ENCODE measurements at places on chromosomes 2 and 18.

DNA sequence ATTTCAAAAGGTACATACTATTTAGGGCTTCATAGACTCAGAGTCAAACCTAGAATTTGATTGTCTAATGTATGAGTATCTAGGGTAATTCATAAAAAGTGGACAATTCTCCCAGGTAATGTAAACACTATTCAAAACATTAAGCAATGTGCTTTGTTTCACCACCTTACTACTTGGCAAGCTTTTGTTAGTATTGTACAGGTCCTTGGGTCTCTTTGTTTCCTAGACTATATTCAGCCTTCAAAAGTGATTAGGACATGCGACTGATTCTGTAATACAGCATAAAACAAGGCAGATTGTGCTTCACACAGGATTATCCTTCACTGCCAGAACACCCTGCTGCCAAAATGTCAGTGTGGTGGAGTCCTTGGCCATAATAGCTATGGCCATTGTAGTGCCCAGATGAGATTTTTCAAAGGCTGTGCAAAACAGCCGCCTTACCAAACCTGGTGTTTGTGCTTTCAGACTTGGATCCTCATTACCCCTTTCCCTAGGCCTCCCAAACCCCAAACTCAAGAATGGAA, 90.1 kb upstream of the CAVIN2 start:
- no peak for DNase-seq

GRCh38 chr2:237459226-237459625, 27.8 kb upstream of the MLPH start:
- no peak for DNase-seq

DNA sequence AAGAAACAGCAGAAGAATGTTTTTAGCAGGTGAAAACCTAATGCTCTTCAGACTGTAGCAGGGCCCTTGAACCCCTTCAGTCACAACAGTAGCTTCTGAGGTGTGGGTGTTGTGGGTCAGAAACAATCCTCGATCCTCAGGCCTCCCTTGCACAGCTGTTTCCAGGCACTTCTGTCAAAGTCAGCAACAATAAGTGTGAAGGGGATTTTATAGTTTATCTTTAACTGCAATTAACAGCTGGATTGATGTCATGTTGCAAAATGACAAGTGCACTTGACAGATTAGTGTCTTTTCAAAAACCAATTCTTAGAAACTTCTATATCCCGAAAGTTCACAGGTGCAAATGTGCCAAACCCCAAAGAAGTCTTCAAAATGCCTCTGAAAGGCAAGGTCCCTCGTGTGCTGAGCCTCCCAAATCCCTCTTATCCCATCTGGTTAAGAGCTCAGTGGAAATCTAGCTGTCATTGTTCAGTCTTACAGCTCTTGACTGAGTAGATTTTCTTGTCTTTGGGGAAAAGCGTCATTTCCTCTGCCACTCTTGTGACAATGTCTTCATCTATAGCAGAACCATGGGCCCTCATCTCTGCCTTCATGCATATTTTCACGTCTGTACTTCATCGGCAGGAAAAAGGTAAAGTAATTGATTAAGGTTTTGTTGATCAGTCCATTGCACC, 29.6 kb downstream of the M1AP start:
- no peak for DNase-seq

DNA sequence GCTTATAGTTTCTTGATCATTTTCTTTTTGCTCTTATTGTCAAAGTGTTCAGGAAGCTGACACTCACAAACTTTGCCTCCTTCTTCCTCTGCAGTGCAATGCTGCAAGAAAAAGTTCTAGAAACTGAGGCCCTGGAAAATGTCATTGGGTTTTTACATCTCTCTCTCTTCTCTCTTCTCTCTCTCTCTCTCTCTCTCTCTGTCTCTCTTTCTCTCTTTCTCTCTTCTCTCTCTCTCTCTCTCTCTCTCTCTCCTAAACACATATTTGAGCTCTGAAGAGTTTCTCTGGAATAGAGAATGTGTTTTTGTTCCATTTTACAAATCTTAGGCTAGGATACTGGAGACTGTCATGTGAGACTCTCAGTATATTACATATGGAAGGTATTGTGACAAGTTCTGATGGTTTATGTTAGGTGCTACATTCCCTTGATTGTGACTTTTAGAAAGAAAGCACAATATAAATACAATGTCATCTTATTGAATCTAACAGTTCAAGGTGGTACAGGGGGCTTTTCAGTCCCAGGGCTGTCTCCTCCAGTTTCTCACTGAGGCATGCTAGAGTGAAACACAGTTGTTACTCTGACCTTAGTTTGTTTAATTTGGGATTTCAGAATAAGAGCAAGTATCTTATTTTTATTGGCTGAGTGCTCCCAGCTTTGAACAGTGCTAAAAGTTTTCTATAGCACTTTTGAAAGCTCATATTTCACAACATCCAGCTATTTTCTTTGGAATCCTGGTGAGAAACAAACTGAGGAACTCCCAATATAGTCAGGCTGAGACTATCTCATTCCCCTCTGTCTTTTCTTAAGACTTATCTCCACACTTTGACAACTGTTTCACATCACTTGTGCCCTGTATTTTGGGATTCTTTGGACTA, 41.4 kb upstream of the EHBP1 start:
- DNase-seq, result no peak

DNA sequence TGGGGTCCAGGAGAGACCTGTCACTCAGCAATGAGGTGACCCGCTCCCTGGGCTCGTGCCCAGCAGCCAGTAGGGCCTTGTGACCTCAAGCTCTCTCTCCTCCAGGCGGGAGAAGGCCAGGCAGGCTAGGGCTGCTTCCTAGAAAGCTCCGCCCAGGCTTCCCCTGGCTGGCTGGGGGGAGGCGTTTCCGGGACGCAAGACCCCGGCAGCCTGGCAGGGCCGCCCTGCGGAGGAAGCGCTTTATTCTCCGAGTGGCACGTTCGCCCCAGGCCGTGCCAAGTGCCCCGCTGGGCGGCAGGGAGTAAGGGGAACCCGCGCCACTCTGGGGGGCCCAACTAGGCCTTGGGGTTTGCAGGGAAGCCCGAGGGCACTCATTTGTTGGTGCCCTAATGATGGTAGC, 21.2 kb upstream of the EPAS1 start:
- DNase-seq, result no peak

GRCh38 chr2:230643576-230644291, 68.9 kb upstream of the CAB39 start:
- DNase-seq, result no peak

DNA sequence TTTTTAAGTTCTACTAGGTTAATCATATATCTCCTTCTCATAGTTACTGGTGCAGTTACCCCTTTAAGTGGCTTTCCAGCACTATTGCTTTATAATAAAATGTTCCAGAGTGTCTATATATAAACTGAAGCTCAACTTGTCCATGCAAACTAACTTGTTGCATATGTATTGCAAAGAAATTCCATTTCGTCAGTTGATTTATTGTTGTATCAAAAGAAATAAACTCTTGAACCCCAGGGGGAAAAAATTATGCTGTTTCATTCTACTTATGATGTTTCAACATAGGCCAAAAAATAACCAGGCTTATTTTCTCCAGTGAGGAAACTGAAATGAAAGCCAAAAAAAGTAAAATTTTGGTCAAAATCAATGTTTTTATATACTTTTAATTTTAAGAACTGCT, 491.9 kb downstream of the NR4A2 start:
- DNase-seq, result no peak

DNA sequence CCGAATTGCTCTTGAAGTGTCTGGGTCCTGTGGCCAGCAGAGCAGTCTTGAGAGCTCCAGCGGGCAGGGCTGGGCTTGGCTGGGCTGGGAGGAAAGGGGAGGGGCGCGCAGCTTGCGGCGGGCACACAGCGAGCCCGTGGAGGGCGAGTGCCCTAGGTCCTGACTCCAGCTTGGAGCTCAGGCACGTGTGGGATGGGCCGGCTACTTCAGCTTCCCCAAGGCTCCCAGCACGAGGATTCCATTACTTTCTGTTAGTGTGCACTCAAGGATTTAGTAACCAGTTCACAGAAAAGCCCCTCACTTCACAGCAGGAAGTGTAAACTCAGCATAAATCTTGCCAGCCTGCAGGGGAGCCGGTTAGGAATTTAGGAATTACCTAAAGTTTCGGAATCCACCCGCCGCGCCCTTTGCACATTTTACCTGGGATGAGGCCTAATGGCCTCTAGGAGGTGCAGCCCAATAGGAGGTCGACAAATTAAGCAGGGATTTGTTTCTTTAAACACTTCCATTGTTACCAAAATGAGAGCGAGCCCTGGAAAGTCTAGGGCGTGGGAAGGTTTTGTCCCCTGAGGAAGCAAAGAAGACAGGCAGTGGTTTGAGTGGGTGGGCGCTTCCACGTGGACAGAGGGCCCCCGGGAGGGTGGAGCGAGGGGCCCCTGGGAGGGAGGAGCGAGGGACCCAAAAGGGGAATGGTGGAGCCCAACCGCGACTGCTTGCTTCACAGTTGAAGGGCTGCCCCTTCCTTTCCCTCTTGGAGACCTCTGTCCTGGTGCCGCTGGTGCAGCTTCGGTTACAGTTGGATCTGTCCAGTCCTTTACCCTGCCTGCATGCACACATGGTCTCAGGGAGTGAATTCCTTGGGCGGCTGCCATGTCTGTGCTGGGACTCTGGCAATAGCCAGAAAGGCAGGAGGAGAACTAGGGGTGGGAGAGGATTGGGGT, 93.3 kb downstream of the CTAGE1 start:
- DNase-seq, result no peak

GRCh38 chr18:77676910-77677309, 427.3 kb downstream of the GALR1 start:
- no peak for DNase-seq

DNA sequence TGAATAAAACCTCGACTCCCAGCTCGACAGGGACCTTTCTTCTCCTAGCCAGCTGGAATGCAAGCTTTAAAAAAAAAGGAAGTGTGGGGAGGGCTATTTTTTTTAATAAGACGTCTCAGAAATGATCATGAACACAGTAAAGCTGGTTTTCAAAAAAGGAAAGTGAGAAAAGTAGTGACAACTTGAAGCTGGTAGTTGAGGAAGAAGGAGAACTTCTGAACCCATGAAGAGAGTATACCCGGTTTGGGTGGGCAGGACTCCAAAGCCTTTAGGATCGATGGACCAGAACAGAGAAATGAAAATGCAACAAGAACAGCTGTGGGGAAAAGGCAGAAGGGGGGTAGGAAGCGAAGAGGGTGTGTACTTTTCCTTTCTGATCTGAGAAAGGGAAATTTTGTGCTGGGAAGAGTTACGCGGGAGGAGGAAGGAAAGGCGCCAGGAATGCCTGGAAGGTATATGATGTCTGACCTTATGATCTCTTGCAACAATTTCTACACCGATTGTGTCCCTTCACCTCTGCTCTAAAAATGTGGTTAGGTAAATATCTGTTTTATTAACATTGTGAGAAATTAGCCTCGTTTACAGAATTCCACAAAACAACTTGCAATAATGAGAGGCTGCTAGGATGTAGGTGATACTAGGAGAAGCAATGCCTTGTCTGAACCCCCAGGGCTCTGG, 22.6 kb upstream of the CYP1B1 start:
- no peak for DNase-seq

DNA sequence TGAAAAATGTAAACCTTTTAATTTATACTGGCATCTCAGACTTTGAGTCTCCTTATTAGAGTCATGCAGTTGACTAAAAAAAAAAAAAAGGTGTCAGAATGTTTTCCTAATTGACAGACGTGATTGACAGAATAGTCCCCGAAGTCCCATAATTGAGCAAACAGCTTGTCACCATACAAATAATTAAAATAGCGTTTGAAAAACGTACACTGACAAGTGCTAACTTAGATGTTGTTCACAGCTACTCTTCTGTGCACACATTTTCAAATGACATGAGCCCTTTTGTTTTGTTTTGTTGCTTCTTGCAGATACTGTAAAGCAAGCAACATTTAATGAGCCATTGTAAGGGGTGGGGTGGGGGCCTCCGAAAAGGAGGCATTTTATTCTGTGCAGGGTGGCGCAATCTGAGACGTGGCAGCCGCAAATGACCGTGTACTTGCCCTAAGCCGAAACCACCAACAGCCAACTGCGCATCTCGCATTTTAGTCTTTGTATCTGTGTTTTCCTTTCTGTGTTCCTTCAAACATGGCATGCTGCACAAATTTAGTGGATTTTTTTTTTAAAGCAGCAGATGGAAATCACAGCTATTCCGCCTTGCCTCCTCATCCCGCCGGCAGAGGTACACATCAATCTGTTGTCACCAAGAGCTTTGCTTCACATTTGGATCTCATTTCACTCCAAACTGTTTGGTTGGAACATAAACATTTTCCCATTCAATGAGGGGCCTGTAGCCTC, 52.4 kb downstream of the LPIN1 start:
- no peak for DNase-seq

DNA sequence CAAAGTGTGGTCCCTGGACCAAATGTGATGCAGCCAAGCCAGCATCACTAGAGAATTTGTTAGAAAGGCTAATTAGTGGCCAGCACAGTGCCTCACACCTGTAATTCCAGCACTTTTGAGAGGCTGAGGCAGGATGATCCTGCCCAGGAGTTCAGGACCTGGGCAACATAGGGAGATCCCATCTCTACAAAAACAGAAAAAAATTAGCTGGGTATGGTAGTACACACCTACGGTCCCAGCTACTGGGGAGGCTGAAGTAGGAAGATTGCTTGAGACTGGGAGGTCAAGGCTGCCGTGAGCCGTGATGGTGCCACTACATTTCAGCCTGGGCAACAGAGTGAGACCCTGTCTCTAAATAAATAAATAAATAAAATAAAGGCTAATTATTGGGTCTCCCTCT, 69.9 kb upstream of the FZD5 start:
- DNase-seq, result no peak

GRCh38 chr2:240783819-240784621, 36.0 kb downstream of the KIF1A start:
- DNase-seq, result no peak

DNA sequence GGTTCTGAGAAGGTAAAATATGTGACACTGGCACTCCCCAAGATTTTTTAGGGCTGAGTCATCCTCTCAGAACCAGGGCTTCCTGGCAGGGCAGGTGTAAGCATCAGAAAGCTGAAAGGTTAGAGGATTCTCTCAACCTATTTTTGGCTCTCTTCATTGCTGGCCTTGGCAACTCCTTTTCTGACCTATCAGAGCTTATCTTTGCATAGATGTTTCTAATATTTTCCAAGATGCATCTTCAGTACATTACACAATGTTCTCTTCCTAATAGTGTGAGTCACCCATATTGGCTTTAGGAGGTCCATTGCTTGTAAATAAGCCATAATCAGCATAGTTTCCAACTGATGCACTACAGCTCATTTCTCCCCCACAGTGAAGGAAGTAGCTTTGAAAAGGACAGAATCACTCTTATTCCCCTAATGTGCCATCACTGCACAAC, 2008.4 kb upstream of the PIK3C3 start:
- DNase-seq, result no peak

GRCh38 chr18:55116863-55117262, 157.6 kb upstream of the CCDC68 start:
- no peak for DNase-seq
